ENCODE measurements at places on chromosomes 7 and 10. TPM values are rescaled to one million over a fixed set of nuclear protein-coding genes. Genes with fewer than 3 reads are reported as not detected.
A peak's percentile ranks its signal among the peaks of the same experiment; 100 is the strongest.

GRCh38 chr10:14196113-14196512 is 134.6 kb downstream of the FRMD4A start:
- no peak for DNase-seq

POLD2 gene
- total RNA-seq, result 53.3 TPM

- no peak for DNase-seq
These were observed 195.0 kb upstream of the PLXNA4 start for GRCh38 chr7:132771301-132771730.

GPRIN2 gene
- 9.1 TPM for total RNA-seq

- no peak for DNase-seq
These were observed 60.8 kb upstream of the BTRC start for GRCh38 chr10:101293007-101293723.

DNA sequence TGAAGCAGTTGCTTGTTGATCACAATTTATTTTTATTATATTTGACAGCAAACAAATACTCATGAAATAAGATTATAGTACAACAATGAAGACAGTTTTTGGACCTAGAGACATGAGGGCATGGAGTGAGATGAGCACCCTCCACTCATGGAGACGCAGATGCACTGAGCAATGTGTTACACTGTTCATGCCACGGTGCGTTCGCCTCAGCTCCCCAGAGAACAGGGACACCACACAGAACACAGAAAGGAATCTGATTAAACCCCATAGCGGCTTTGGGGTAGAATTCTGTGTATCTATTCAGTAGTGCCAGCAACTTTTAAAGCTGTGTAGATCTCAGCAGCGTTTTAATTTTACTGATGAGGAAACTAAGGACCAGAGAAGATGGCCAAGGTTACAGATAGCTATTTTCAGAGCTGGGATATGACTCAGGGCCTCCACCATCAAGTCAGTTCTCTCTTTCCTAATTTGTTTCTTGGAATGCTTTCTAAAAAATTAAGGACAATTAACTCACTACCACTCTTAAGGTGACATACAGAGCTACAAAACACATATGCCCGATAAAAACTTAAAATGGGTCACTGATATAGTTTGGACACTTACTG is 33.6 kb downstream of the FAM25A start:
- DNase-seq, result no peak

GRCh38 chr10:11901833-11902475 is 78.8 kb downstream of the PROSER2 start:
- DNase-seq, result no peak

- DNase-seq, result no peak
These were observed 3.4 kb downstream of the FEZF1 start for GRCh38 chr7:122300956-122301833.

AGAP9 gene
- 14.5 TPM for total RNA-seq

- no peak for DNase-seq
These were observed 181.8 kb downstream of the MACC1 start for GRCh38 chr7:20035279-20035875.

- no peak for DNase-seq
These were observed 64.0 kb downstream of the MTPAP start for GRCh38 chr10:30284865-30285594.

GRCh38 chr7:149021725-149022062 is 6.6 kb downstream of the PDIA4 start:
- DNase-seq, result no peak

ANKRD30A gene
- total RNA-seq, result not detected

GRCh38 chr10:59124187-59124586 is 52.3 kb upstream of the PHYHIPL start:
- no peak for DNase-seq

DNA sequence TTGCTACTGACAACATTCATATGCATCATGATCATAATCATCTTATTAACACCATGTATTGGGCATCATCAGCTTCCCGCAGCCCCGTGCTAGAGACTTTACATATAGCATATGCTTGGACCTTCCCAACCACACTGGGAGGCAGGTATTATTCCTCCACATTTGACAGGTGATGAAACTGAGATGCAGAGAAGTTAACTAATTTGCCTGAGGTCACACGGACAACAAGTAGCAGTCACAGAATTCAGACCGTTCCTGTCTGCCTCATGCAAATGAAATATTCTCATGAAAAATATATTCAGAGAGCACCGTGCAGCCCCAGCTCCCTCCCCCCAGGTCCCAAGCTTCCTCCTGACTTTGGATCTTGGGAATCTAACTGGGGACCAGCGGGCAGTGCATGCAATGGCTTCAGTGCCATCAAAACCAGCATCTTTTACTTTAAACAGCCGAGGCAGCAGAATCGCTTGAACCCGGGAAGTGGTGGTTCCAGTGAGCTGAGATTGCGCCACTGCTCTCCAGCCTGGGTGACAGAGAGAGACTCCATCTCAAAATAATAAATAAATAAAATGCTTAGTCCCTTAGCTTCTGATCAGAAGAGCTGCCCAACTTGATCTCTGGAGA is 112.2 kb upstream of the GPR26 start:
- no peak for DNase-seq

DNA sequence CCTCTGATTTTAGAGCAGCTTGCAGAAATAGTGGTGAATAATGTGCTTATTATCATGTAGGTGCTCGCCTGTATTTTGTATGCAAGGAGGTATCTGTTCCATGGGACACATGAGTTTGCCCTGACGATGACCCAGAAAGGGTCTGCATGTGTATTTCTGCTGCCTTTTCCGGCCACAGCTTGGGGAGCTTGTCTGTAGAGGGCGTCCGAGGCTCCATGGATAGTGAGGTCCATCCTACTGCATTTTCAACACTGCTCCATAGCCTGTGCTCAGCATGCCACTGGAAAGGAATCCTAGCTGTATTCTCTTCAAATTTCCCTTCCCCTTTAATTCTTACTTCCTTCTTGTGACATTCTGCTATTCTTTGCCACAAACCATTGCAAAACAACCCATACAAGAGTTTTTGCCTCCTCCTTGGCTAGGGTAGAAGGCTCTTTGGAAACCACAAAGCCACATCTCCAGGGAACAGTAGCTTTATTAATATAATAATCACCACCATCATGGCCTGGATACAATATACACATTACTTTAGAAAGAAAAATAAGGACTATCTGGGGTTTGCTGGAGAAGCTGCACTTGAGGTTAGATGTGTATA is 127.7 kb downstream of the DYNC1I1 start:
- no peak for DNase-seq

GRCh38 chr7:45239486-45239885 is 81.9 kb downstream of the RAMP3 start:
- DNase-seq, result peak; percentile 9

STAMBPL1 gene
- total RNA-seq, result 0.63 TPM

CYP26C1 gene
- total RNA-seq, result 0.22 TPM

GRCh38 chr7:44220046-44220357 is 19.2 kb downstream of the YKT6 start:
- no peak for DNase-seq

- no peak for DNase-seq
These were observed 63.4 kb downstream of the HDAC9 start for GRCh38 chr7:18558910-18559309.

DNA sequence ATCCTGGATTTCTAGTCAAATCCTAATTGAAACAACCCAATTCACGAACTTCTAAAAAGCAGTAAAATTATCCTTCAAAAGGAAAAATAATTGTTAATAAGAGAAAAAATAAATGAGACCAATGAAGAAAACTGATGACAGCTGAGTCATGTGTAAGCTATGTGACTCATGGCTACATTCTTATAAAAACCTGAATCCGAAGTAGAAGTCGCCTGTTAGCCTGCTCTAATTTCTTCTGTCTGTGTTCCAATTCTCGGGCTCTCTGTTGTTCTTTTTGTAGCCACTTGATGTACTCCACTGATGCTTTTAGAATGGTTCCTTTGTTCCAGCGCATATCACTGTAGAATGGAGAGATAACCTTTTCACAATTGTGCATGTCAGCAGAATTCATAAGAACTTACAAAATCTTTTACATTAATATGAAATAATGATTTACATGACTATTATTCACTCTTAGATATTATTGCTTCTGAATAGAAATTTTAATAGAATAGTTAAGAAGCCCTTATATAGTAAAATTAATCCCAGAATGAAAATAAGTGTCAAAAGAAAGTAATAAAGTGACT is 88.8 kb downstream of the TFEC start:
- peak; percentile 9 for DNase-seq

- DNase-seq, result no peak
These were observed 41.2 kb downstream of the LRRC18 start for GRCh38 chr10:48898426-48898825.

DNA sequence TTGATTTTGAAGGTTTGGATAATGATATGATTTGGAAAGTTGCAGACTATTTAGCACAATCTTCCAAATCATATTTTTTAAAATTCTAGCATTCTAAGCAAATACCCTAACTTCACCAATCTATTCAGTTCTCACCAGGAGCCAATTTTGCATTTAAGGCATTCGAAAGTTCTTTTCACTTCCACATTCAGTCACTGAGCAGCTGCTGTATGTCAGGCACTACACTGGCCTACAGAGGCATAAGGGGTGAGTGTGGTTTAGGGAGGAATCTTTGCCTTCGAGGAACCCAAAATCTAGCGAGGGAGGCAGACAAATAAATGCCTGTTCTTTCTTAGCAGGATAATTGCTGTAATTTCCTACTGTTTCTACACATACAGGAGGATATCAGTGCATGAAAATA is 10.7 kb upstream of the UCN3 start:
- no peak for DNase-seq

IFIT1B gene
- total RNA-seq, result not detected

TRIM50 gene
- total RNA-seq, result 1.7 TPM

GRCh38 chr10:132667342-132668047 is 118.5 kb downstream of the NKX6-2 start:
- no peak for DNase-seq

CHN2 gene
- total RNA-seq, result 11.7 TPM

DNA sequence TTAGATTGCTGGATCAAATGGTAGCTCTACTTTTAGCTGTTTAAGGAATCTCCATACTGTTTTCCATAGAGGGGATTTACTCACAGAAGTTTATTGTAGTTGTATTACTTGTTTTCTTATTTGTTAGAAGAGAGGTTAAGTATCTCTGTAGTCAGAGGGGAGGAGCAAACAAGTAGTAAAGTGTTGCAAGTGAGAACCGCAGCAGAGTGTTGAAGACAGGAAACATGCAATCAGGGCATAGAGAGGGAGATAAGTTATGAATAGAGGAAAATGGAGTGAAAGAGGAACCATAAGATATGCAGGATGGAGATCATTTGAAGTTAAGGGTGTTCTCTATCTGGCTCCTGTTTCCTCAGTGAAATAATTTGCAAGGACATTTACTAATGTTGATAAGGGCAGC is 331.4 kb upstream of the TMEM229A start:
- DNase-seq, result no peak

PIK3AP1 gene
- total RNA-seq, result 8.6 TPM

GRCh38 chr10:12214093-12214492 is 18.1 kb downstream of the CDC123 start:
- no peak for DNase-seq

GRCh38 chr7:99666013-99666395 is 13.8 kb downstream of the CYP3A5 start:
- DNase-seq, result no peak

- DNase-seq, result peak; percentile 5
These were observed 520.8 kb downstream of the DNAJB6 start for GRCh38 chr7:157857578-157858075.

CACNB2 gene
- 2.3 TPM for total RNA-seq

- peak; percentile 11 for DNase-seq
These were observed 13.2 kb upstream of the ENO4 start for GRCh38 chr10:116836083-116836482.

GRCh38 chr10:67883710-67884312 is 645 bp upstream of the SIRT1 start:
- DNase-seq, result peak; percentile 30

DNA sequence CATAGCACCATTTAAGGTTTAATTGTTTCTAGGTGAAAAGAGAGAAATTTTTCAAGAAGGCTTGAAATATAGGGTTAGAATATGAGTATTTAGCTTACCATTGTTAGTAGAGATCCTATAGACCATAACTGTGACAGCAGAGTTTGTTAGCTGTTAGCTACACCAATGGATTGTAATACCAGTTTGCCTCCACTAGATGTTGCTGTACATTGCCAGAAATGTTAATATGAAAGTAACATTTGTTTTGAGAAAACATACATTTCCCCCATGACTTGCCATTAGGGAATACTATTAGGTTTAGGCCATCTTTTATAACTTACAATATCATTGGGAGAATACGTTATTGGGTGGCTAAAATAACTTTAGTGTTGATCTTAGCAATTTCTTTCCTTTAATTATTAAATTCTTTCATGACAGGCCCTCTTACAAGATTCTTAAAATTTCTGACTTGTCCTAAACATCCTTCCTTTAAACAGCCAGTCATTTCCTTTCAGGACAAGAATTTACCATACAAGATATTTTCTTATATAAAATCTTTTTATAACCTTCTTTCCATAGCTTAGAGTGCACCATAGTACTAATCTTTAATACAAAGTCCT is 39.5 kb downstream of the ZNF117 start:
- no peak for DNase-seq

BEND7 gene
- total RNA-seq, result 104 TPM

DNA sequence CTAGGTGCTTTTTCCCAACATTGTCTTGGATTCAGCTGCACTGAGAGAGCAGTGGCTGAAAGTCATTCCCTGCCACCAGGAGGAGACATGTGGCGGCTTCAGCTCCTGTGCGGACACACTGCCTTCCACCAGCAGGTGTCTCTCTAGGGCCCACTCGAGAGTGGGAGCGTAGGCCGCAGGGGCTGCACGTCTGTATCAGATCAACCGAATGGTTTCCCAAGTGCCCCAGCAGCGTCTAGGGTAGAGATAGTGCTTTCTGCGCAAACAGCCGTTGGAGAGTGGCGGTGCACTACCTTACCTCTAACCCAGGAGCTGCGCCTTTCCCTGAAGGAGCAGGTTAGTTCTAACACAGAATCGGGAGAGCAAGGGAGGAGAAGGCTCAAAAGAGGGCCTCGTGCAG is 31.7 kb downstream of the PAPOLB start:
- DNase-seq, result peak; percentile 79

DNA sequence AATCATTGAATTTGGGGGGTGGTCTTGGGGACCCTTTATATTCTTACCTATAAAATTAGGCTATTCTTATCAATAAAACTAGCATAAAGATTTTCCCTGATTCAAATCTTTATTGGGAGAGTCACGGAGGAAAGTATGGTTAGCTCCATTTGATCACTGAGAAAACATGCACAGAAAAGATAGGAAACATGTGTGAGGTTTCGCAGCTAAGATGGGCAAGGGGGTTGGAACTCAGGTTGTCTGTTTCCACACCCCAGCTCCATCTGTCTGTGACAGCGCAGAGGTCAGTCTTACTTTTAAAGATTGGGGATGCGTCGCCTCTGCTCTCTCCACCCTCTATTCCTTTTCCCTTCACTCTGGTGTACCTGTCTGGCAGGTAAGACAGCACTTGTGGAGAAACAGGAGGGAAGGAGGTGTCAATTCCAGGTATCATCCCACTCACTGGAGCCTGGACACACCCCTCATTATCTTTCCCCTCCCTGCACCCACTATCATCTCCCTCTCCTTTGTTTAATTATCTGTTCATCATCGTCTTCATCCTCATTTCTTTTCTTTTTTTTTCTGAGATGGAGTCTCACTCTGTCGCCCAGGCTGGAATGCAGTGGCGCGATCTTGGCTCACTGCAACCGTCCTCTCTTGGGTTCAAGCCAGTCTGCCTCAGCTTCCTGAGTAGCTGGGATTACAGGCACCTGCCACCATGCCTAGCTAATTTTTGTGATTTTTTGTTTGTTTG is 2.4 kb upstream of the DENND10 start:
- no peak for DNase-seq
